ENCODE measurements at places on chromosomes 6 and 20.
A peak's percentile ranks its signal among the peaks of the same experiment; 100 is the strongest.

GRCh38 chr20:37479266-37479665 is 41.8 kb upstream of the NNAT start:
- no peak for DNase-seq

GRCh38 chr6:3546121-3546520 is 89.3 kb upstream of the SLC22A23 start:
- no peak for DNase-seq

DNA sequence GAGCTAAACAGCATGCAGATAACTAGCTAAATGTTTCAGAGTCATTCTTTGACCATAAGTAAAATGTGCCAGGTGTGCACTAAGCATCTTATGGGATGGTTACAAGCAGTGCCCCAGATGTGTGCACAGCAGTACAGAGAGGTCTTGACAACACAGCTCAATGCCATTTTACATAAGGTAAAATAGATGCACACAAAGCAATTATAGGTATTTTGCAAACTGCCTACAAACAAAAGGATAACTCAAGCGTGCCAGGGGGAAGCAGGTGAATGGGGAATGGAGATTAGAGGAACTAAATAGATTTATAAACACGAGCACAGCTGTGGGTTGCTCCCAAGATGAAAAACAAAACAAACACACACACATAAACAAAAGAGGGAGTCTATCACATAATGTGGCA is 64.8 kb downstream of the SLC2A10 start:
- DNase-seq, result no peak

DNA sequence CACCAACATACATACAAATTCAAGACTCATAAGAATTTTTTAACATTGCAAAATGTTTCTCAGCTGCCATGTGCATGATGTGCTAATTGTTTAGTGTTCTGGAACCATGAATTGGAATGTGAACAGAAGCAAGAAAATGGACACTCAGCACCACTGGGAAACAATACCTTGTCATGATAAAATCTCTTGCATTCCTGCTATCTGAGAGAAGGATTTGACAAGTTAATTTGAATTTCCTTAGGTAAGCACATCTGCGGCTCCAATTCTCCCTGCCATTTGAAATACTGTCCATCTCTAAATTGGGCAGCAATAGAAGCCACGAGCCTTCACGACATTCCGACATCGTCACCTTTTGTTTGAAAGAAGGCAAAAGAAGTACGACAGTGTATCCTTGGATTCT is 1104.6 kb upstream of the MAP3K7 start:
- DNase-seq, result no peak

- DNase-seq, result no peak
These were observed 134.2 kb downstream of the MTFR2 start for GRCh38 chr6:136115941-136116340.

DNA sequence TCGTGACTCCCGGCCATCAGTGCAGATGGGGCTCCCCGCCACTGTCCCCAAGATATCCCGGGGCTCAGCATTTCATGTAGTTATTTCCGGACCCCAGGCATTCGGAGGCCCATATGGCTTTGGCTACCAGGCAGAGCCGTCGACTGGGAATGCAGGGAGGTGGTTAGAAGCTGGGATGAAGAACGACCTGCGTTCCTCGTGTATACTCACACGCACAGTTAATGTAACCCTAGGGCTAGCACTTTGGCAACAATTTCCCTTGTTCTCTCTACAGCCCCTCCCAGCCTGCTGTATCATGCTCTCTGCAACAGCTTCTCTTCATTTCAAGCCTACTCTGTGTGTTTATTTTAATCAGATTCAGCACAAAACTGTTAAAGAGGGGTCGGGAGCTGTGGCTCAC is 240.4 kb downstream of the MYLK4 start:
- no peak for DNase-seq

- no peak for DNase-seq
These were observed 73.1 kb upstream of the SLC22A1 start for GRCh38 chr6:160048471-160048870.

- DNase-seq, result no peak
These were observed 108.8 kb downstream of the PPP1R14C start for GRCh38 chr6:150251566-150252186.

DNA sequence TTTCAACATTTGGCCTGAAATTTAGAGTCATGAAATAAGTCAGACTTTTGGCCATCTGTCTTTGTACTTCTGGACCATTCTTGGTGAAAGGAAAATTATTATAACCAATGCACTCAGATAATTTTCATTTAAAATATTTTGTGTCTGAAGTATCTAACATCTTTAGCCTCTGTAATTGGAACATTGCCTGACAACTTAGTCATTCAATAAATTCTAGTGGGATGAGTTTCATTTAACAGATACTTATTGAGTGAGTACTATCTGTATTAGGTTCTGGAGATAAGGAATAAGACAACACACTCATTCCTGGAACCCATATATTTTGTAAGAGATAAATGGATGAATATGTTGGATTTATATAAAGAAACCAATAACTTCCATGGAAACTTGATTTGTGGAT is 536.0 kb downstream of the BCKDHB start:
- no peak for DNase-seq

GRCh38 chr6:17714879-17715851 is 8.4 kb upstream of the NUP153 start:
- peak; percentile 88 for DNase-seq

DNA sequence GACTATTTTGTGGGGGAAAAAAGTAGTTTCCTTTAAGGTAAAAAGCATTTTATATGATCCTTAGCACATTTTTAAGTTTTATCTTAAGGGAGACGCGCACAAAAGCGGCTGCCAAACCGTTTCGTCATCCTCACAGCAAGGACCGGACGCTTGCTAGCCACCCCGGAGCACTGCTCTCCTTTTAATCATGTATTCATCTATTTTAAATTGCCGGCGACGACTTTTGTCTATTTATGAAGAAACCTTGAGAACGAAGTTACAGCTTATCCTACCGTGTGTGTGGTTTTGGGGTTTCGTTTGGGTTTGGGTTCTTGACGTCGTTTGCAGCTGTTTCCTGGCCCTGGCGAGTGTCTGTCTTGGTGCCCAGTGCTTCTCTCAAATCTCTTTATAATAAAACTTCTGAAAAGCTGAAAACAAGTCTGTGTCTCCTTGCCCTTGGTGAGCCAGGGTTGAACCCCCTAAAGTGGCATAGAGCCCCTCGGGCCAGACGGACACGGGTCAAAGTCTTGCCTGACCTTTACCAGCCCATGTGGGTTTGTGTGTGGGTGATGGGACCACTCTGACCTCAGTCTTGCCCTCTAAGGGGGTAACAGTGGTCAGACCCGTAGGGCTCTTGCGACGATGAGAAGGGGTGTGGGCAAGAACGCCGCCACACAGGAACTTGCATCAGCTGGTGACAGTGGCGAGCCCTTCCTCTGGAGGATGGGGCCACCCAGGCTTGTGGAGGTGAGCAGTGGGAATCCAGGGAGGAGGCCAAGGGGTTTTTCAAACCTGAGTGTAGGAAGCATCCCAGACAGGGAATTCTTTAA is 117.6 kb downstream of the JPH2 start:
- DNase-seq, result no peak

DNA sequence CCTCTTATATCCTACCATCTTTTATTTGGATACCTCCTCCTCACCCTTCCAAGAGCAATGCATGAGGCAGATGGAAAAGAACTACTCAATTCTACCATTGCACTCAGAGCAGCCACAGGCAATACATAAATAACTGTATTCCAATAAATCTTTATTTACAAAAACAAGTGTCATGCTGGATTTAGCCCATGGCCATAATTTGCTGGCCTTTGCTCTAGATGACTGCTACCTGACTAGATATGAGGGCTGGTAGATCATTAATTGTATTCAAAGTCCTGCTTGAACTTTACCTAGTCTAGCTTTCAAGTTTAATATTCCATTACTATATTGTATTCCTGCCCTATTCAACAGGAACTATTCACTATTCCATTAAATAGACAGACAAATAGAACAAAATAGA is 37.1 kb downstream of the AFG1L start:
- DNase-seq, result no peak

- no peak for DNase-seq
These were observed 63.0 kb downstream of the ARID1B start for GRCh38 chr6:156840136-156840535.

DNA sequence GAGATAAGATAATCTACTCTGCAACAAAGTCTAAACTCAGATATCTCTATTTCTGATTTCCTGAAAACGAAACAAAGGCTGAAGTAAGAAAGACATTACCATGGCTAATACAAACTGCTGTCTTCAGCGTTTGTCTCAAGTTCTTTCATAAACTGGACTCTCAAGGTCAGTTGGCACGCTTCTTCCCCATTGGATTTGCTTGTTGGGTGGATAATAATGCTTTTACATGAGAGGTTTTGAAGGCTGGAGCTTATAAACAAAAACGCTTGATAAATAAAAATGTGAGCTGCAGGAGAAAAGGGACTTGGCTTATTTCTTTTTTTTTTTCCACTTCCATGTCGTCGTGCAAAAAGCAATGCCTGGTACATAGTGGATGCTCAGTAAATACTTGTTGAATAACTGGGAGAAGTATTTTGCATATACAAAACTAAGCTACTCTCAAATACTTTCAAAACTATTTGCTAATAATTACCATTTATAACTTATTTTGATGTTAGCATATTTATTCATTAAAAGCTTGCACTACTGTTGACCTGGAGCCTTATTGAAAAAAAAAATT is 65.7 kb upstream of the EEF1A1 start:
- DNase-seq, result peak; percentile 15

DNA sequence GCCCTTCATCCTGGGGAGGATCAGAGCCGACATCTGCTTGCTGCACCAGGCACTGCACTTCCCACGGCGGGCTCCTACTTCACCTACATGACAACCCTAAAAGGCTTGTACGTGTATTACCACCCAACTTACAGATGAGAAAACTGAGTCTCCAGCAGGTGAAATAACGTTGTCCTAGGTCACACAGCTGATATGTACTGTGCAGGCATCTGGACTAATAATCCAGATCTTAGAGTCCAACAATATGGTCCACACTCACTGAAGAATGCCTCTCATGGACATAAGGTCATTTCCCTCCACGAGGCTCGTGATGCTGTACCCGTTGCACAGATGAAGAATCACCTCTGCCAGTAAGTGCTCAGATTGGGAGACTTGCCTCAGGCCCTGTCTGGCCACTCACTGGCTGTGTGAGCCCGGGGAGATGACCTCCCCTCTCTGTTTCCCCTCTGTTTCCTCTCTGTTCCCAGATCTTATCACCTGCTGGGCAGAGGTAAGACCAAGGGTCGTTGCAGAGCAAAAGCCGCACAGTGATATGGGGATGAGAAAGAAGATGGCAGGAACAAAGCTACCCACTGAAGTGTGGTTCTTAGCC is 32.1 kb downstream of the TGM2 start:
- DNase-seq, result no peak

- DNase-seq, result no peak
These were observed 207.6 kb downstream of the TBC1D7 start for GRCh38 chr6:13120483-13121482.

- peak; percentile 70 for DNase-seq
These were observed 105.6 kb downstream of the PREX1 start for GRCh38 chr20:48722002-48722731.

DNA sequence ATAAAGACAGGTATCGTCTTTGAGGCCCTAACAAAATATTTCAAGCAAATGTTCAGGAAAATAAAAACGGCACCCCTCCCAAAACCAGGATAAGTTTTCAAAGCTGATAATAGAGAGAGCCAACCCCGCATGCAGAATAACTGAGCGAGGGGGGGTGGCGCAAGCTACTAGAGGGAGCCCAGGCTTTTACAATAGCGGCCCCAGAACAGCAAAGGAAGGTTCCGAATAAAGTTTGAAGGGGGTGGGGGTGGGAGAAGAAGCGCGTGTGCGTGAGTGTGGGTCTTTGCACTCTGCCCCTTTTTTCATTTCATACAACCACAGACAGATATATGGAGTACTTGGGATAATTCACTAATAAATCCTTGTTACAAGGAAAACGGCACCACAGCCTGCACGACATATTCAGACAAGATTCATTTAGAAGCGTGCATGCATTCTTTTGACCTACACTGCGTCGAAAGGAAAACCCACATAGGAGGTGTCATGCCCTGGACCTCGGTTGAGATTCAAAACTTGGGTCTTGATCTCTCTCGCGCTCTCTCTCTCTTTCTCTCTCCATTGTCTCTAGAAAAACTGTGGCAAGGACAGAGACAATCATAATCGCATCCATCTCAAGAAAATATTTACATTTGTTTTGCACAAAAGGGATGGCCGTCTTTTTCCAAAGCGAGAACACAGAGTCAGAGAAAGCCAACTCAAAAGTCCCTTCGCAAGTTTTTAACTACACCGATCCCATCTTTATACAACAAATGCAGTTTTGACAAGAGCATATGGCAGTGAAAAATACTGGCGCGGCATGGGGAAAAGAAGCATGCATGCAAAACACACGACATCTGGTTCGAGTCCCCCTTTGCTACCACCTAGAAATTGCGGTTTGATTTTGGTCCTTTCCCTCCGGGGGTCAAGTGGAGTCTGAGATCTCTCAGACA is 1.6 kb downstream of the OLIG3 start:
- DNase-seq, result no peak

DNA sequence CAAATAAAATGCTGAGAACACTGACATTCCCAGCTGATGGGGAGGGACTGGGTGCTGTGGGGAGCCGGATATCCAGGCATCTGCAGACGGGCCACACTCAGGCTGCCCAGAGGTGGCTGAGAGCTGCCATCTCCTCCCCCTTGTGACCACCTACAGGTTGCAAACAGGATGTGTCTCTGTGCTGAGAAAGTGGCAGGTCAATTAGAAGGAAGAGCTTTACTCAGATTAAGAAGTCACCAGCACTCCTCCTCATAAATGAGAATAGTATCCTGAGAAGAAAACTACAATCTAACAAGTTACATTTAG is 63.0 kb downstream of the HUS1B start:
- DNase-seq, result no peak

DNA sequence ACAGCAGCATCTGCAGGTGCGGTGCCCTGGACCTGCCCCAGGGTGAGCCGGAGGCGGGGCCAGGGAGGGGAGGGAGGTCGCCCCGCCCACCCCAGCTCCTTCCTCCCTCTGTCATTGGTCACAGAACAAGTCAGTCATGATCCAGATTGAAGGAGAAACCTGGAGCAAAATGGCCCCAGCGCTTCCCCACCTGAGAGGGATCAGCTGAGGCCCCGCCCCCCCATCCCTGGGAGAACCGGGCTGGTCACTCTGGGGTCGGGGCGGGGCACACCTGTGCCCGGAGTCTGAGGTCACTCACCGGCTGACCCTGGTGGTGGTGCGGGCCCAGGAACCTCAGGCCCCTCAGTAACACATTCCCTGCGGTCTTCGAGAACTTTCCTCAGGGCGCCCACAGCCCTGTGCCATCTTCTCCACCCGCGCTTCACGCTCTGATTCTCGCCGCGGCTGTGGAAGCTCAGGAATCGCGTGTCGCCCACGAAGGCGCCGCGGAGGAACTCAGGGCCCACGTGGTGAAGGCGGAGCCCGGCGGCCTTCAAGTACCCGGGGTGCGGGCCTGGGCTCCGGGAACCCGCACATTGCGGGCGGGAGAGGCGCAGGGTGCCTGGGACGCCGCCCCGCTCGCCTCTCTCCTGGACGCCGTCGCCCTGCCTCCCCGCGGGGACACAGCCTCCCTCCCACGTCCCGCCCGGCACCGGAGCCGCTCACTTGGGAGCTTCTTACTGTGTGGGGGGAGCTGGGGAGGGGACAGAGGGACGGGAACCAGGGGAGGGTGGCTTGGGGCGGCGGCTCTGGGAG is 36.4 kb upstream of the HLA-C start:
- DNase-seq, result no peak

GRCh38 chr20:64111841-64112641 is 4.7 kb upstream of the NPBWR2 start:
- DNase-seq, result no peak

- DNase-seq, result no peak
These were observed 672.4 kb downstream of the HTR1B start for GRCh38 chr6:76790881-76791280.

Data from kidney capillary endothelial cell (primary cell).